Activated T-cell treated with anti-CD3 and anti-CD28 coated beads, Interleukin-2, amount 50 U/mL, for 72 hours (primary cell): ENCODE measurements at places on chromosomes 1 and 21.
A peak's percentile ranks its signal among the peaks of the same experiment; 100 is the strongest.

DNA sequence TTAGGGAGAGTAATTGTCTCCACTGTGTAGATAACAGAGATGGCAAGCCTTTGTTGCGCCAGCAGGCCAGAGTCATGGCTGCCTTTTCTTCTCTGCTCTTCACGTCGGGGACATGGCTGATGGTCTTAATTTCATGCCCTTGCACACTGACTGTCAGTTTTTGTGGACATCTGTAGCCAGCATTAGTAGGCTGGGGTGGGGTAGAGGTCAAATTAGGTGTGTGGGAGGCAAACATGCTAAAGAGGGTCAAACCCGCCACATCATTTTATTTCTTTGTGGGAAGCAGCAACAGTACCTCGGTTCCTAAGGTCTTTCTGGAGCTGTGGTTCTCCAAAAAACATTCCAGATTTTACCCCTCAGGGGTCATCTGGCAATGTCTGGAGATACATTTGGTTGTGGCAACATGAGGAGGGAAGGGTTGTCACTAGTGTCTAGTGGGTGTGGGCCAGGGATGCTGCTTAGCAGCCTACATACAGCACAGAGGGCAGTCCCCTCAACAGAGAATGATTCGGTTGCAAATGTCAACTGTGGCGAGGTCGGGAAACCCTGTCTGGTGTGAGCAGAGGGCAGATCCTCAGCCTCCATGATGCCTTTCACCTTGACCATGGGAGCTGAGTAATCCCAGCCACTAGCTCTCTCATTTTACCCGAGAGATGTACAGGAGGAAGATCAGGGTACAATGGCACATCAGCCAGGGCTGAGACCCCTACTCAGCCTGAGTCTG, 14.7 kb downstream of the RUNX1 start:
- peak; percentile 59 for DNase-seq

GRCh38 chr1:205922806-205923205, 20.4 kb downstream of the SLC26A9 start:
- DNase-seq = no peak

DNA sequence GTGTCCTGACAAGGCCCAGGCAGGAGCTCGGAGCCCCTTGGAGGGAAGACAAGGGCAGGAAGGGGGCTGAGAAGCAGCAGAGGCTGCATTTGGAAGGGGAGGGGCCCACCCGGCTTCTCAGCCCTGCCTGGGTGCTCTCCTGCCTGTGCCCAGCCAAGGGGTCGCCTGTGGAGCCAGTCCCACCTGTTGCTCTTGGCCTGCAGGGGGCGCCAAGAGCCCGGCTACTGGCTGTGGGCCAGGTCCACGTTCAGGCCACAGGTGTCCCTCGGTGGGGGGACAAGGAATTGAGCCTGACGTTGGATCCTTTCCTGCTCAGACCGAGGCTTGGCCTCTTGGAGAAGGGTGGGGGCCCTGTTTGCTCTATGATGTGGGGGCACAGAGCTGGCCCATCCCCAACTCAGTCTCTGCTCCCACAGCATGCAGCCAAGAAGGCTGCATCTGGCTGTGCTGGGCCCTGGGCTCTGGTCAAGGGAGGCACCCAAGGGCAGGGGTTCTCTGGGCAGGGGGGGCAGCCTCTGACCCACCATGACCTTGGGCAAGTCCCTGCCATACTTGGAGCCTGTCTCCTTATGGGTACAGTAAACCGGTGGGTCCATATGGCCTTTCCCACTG, 10.9 kb downstream of the WNT4 start:
- peak; percentile 77 for DNase-seq

- DNase-seq = no peak
Observed at GRCh38 chr1:167430849-167431242, 87.5 kb downstream of the CD247 start.

GRCh38 chr1:116671072-116671760, 3.7 kb upstream of the IGSF3 start:
- no peak for DNase-seq

DNA sequence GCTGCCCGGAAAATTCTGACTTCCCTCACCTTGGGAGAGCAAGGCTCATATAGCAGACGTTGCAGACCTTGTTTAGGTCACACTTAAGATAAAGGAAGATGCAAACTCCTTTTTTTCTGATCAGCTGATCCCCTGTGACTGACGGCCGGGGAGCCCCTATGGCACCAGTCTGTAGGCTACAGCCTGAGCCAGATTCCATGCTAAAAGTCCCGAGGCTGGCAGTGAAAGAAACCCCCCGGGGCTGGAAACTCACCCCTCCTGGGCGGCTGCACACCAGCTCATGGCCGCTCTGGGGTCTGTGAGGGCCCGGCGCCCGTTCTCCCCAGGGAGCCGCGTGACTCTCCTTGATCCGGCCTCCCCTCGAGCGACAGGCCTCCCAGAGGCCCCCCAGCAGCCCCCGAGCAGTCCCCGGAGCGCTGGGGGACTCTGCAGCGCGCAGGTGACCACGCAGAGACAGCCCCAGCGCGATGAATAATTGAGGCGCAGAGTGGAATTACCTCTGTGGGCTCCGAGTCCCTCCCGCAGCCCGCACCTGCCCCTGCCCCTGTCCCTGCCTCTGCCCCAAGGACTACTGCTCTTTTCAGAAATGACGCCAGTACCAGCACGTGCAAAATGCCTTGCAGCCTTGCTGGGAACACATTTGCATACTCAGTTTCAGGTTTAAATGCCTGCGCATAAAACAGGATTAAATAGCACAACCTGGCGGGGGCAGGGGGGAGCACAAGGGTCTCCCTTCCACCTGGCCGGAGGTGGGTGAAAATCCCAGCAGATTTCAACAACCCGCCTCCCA, 62.6 kb upstream of the CLDN14 start:
- DNase-seq = no peak

DNA sequence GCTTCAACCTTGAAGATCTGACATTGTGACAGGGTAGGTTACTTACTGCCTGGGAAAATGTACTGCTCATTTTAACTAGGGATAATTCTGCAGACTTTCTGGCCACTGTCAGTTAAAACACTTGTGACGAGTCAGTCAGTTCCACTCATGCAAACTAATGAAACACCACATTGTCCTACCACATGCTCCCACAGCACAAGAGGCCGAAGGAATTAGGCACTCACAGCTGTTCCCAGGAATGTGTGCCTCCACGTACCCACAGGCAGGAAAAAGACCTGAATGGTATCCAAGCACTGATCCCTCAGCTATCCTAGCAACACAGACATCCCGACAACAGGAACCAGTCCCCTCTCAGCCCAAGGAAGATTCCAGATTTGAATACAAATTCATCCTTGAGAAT, 12.3 kb downstream of the BCAR3 start:
- DNase-seq = no peak

GRCh38 chr1:42231253-42231652, 66.7 kb upstream of the GUCA2A start:
- DNase-seq = no peak

GRCh38 chr1:221525749-221526148, 216.1 kb downstream of the DUSP10 start:
- DNase-seq = no peak

- DNase-seq = no peak
Observed at GRCh38 chr1:207941665-207942064, 30.7 kb upstream of the CD34 start.

DNA sequence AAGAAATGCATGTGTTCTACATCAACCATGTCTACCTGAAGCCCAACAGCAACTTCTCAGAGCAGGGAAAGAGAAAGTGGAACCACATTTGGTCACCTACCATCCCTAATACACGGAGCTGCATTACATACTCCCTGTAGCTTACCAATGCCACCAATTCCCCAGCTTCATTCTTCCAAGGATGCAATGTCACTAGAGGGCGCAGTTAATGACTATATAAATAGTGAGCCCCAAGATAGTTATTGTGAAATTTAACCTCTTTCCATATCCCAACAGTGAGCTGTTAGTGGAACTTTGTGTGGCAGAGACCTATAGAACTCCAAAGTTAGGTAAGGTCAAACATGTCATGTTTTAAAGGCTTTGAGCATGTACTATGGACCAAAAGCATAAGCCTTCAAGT, 618.3 kb downstream of the SMYD3 start:
- DNase-seq = peak; percentile 5

DNA sequence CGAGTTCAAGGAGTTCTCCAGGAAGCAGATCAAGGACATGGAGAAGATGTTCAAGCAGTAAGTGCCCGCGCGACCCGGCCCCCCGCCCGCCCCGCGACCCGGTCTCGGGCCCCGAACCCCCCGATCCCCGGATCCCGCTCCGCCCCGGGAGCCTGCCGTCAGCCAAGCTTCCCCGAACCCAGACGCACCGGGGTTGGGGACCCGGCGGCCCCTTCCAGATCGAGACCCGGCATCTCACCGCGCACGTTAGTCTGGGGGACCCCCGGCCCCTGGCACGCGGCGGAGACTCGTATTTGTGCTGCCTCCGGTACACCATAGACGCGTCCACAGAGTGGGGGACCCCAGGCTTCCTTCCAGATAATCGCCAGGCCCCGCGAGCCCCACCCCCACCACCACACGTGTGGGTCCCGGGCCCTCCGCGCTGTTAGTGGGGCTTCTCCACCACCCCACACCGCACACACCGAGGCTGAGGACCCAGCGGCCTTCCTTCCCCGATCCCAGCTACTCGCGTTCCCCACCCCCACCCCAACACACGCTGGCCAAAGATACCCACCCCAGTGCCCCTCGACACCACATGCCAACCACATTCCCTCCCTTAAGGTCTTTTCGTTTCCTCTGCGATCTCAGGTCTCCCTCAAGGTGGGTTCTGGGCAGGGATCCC, 665 bp downstream of the EFHD2 start:
- DNase-seq = no peak

GRCh38 chr21:31335957-31336738, 7.9 kb downstream of the TIAM1 start:
- peak; percentile 71 for DNase-seq

- no peak for DNase-seq
Observed at GRCh38 chr1:210669951-210670350, 341.2 kb downstream of the HHAT start.

DNA sequence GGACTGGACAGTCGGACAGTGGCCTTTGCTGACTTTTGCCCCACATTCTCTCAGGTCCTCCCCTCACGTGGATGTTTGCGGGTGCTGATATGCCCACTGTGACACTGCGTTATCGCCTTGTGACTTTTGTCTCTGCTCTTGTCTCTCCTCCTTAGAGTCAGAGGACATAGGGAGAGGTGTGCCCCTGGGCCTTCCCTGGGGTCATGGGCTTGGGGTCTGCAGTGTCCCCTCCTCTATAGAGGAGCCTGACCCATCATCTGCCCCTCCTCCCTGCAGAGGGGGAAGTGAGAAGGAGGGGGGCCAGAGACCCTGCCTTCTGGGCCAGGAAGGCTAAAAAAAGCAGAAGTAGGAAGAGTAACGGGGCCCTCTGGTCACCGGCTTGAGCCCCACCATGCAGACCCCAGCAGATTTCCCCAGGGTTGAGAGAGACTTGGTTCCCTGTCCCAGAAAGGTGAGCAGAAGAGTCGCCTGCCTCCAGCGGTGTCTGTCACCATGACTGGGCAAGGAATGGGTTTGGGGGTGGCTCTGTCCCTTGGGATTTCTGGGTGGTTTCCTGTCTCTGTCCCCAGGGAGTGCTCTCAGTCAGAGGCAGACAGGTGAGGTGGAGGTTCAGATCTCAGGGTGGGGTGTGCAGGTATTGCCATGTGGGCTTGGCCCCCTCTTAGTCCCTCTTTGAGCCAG, 13.3 kb downstream of the RPS6KA1 start:
- no peak for DNase-seq

DNA sequence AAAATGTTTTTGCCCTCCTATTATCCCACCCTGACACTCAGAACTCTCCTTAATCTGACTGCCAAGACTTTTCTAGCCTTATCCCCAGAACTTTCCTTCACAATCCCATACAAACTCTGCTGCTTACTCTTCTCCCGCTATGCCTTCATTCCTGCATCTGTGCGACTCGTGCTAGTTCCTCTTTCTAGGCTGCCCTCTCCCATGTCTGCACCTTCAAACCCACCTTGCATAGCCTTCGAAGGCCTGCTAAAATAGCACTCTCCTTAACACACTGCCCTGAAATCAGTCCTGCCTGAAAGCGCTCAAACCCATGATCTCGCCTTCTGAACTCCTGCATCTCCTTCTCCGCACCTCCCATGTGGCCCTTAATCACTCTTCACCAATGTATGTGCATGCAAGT, 2.5 kb upstream of the NCF2 start:
- no peak for DNase-seq

GRCh38 chr1:184399192-184399847, 12.5 kb downstream of the C1orf21 start:
- DNase-seq = no peak

- no peak for DNase-seq
Observed at GRCh38 chr1:201745023-201745422, 83.9 kb upstream of the IPO9 start.

GRCh38 chr21:44548922-44549321, 2.4 kb downstream of the KRTAP10-2 start:
- DNase-seq = no peak

DNA sequence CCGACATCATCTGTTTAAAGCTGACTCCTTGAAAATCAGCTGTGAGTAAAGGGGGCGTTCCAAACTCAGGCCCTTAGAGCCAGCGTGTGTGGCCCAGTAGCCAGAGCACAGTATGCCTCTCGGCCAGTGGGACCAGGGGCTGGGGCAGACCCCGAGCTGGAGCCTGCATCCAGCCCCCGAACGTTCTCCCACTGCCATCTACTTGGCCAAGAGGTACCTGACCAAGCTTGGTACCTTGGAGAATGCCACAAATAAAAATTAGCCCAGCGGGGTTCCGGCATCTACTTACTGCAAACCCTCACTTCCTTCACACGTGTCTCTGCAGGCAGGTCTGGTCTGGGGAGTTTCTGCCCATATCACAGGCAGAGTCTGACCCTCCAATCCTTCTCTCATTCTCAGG, 56.7 kb upstream of the COL6A2 start:
- no peak for DNase-seq

- DNase-seq = no peak
Observed at GRCh38 chr1:28458237-28459228, 47.3 kb upstream of the RCC1 start.

DNA sequence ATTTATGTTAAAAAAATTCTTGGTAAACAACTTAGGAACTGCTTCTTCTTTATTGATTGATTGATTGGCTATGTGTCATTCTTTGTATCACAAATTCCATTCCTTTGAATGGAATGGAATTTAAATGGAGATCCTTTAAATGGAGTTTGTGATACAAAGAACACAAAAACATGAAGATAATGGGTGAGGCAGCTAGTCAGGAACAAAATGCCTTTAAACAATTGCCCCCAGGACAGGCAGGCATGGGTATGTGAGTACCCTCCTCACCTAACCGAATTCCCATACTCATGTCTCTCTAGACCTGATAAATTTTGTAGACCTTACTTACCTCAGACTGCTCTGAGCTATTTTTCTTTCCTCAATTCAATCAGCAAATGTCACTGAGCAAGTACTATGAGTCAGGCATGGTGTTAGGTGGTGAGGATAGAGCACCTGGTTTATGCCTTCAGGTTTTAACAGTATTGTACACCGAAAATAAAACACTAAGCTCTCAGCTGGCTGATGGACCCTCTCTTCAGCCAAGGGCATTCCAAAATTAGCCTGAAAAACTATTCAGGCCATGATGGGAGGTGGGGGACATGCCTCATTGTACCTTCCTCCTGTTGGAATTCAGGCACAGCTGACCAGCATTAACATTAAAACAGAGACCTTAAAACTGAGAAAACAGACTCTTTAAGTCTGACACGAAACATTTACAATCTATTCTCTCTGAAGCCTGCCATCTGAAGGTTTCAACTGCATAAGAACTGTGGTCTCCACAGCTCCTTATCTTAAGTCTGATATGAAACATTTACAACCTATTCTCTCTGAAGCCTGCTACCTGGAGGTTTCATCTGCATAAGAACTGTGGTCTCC, 58.9 kb downstream of the OLFML3 start:
- no peak for DNase-seq
